Pons (tissue), 1 donor: ENCODE measurements at places on chromosomes 12 and 14.

- DNase-seq = no peak
Observed at GRCh38 chr12:90281154-90281868, 572.7 kb upstream of the ATP2B1 start.

GRCh38 chr12:77995436-77996167 is 164.9 kb downstream of the NAV3 start:
- no peak for DNase-seq

DNA sequence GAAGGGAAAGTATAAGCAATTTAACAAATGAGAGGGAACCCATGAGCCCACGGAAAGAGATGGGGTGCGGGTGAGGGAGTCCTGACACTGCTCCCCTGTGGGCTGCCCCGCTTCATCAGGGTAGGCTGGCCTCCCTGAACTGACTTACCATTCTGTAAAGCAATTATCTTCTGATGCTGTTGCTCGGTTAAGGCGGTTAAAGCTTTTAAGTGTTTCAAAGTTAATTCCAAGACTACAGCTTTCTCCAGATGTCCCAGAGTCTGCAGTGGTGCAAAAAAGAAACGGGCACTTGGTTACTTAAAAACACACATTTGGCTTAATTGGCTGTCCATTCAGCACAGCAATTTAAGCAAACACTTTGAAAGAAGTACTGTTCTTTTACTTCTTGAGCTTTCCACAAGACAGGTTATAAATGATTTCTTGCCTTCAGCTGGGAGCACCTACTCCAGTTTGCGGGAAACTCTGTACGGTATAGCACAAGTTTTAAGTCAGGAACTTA is 1.3 kb downstream of the BHLHE41 start:
- DNase-seq = peak; percentile 88

- DNase-seq = peak; percentile 53
Observed at GRCh38 chr14:89616852-89617341, 199.9 kb upstream of the FOXN3 start.

DNA sequence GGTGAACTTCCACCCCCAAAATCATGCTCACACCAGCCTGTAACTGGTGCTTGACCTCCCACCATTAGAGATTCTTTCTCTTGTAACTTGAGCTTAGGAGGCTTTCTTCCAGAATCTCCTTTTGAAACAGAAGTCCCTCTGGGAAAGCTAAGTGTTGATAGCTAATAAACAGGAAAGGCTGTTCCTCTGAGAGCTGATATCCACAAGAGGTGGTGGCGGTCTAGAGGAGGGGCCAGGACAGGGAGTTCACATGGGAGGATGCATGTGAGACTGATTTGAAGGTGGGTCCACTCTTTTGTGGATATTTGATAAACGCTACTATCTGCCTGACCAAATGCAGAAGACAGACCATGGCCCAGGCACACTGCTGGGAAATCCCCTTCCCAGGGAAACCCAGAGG is 10.2 kb upstream of the PRMT8 start:
- no peak for DNase-seq

DNA sequence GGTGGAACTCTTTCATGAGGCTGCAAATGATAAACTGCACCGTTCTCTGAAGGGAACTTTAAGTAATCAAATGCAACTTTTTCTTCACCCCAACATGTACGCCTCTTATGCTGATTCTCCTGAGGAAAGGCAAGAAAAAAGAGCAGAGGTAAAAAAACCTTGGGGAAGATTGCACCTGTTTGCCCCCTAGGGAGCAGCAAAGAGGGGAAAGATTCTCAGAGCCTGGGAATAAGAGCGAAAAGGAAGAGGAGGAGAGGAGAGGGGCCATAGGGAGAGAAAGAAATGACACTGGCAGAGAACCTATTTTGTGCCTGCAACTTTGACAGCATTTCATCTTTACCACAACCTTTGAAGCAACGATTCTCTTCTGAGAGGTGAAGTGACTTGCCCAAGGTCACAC is 254.6 kb downstream of the KSR2 start:
- DNase-seq = no peak

DNA sequence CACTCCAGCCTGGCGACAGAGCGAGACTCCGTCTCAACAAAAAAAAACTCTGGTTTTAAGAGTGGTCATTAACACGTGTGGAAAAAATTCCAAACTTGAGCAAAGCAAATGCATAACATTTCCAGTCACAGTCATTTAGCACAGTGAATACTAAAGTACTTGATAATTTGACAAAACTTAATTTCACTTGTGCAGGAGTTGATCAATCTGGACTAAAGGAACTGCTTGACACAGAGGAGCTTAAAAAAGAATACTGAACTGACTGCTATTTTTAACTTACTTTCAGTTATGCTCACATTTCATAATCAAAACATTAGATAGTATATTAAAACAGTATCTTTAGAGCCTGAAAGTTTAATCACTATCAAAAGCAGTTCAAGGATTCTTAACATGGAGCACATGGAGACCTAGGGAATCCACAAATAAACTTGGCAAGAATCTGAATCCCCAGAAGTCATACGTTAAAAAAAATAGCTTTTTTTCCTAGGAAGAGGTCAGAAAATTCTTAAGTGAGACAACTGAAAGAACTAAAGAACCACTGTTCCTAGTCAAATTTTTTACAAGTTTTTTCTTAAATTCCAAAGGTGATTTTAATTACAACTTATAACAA is 7.4 kb downstream of the UBE2N start:
- DNase-seq = no peak

DNA sequence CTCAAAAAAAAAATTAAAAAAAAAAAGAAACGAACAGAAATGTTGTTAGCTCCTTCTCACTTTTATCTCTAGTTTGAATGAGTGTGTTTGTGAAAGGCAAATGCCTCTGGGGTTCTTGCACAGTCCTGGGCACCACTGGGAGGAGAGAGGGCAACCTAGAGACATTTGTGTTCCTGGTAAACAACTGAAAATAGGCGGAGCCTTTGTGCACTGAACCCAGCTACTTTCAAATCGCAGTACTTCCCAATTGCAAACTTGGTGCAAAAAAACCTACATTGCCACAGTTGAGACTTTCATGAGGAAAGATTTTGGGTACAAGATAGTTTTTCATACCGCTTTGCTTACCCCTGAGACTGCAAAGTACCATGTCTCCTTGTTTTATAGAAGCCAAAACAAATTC is 430.0 kb downstream of the ZFP36L1 start:
- no peak for DNase-seq

GRCh38 chr12:111413442-111414086 is 7.8 kb downstream of the SH2B3 start:
- DNase-seq = no peak

GRCh38 chr12:108017472-108018057 is 111.5 kb upstream of the WSCD2 start:
- peak; percentile 15 for DNase-seq

GRCh38 chr12:132631666-132632065 is 13.1 kb downstream of the P2RX2 start:
- no peak for DNase-seq

GRCh38 chr14:102370305-102370809 is 7.6 kb downstream of the TECPR2 start:
- DNase-seq = peak; percentile 54

DNA sequence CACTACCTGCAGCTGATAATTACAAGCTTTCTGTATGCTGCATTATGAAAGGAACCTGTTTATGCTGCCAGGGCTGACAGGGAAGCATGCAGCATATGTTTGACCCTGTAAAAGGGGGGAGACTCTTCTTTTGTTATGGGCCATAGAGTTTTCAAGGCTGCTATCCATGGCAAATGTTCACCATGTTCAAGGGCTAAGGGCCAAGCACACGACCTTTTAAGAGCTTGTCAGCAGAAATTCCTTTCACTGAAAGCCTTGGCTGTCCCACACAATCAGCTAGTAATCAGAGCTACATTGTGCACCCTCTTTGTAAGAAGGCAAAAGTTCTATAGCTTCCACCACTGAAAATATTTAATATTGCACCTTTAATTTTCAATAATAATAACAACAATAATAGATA is 74.2 kb upstream of the MBIP start:
- no peak for DNase-seq
